AG20443 (cell line): ENCODE measurements at places on chromosomes 1 and 21.
A peak's percentile ranks its signal among the peaks of the same experiment; 100 is the strongest.

GRCh38 chr1:48222501-48223242 lies at the start of gene SLC5A9:
Gene SLC5A9 (plus strand): TSS chr1:48222716. CDS start chr1:48222737, 21 bp downstream.
- DNase-seq = no peak

GRCh38 chr1:42012852-42013251 lies 94.1 kb upstream of the HIVEP3 start:
- no peak for DNase-seq

DNA sequence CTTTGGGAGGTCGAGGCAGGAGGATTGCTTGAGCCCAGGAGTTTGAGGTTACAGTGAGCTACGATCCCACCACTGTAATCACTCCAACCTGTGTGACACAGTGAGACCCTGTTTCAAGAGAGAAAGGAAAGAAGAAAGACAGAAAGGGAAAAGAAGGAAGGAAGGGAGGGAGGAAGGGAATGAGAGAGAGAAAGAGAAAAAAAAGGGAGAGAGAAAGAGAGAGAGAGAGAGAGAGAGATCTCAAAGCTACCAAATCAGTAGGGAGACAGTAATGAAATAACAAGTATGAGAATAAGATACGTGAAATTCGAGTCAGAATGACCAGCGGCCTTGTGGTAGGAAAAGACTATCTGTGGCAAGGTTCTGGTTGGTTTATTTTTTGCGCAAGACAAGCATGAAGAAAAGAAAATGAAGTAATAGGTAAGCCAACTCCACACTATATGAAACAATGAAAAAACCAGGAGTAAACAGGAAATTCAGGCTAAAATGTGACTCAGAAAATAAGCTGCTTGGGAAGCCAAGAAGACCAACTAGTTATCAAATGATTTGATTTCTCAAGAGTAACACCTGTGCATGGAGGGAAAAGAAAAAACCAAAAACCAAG lies 8.9 kb downstream of the MTF1 start:
- DNase-seq = no peak

DNA sequence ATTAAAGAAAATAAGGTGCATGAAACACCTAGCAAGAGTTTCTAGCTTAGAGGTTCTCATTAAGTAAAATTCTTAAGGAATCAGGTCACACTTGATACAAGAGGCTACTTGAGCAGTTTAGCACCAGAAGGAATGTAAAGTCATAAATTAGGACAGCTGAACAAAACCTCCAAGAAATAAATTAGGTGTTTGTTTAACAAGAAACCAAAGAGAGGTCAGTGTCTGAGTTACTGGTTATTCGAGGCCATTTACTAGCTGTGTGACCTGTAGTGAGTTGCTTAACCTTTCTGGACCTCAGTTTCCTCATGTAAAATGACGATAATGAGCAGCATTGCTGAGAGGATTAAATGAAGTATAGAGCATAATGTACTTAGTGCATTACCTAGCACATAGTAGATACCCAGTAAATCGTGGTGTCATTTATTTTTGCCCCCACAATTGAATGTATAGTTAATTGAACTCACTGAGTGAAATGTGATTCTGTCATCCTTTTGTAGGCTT lies 908 bp upstream of the ELK4 start:
- DNase-seq = no peak

DNA sequence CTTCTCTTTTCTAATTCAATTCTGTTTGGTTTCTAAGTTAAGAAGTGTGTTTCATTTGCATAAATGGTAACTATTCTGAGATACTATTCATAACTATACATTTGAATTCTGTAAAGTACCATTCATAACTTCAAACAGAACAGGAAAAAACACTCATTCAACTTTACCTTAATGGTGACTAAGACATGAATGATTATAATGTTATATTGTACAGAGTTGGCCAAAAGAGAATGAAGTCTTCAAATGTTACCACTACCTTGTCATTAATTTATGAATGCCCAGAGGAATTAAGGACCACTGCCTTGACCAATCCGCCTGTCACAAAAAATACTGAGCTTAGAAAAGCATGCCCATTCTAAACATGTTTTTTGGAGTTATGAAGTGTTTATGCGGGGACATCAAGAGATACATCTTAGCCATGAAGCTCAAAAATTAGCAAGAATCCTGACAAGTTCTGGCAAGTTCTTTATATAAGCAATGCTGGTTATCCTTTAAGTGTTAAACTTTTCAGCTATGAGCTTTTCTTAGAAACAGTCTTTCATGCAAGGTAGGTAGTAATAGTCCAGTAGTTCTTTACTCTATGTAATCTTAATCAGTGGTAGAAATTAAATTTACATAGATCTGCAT lies 7.9 kb downstream of the WASF2 start:
- no peak for DNase-seq

DNA sequence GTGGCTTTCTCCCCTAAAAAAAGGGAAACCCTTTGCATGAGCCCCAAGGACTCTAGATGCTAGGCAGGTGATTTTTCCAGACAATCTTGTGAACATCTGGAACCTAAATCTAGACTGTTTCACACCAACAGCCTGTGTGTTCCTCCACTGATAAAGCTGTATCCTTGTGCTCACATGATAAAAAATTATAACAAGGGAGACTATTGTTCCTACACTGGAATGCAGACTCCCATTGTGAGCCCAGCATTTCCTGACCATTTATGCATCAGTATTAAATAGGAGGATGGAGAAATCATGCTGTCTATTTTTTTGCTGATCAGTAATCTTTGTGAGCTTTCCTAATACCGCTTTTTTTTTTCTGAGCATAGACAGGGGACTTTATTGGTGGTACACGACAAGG lies 52.5 kb downstream of the ZNF697 start:
- no peak for DNase-seq

DNA sequence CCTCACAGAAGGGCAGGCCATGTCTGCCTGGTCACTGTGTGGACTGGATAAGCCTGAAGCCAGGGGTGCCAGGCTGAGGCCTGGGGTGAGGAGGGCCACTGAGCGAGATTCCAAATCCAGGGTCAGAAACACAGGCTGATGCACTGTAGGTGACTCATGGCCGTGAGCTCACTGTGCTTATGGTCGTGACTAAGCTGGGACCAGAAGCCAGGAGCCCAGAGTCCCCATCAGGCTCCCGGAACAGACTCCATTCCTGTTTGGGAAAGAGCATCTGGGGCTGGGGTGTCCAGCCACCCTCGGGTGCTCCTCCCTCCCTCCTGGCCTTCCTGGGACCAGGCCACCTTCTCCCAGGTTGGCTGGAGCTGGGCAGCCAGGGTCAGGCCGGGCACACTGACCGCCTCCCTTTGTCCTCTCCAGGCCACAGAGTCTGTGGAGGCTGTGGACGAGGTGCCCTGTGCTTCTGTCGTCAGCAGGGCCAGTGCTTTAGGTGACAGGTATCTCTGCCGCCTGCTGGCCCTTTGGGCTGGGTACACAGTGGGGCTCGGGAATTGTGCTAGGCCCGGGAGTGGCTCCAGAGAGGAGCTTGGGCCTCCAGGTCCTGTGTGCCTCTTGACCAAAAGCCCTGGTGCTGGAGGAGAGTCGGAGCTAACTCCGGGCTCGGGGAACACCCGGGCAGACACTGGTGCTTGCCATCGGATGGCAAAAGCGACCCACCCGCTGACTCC lies 36.7 kb downstream of the AJAP1 start:
- DNase-seq = peak; percentile 72

- no peak for DNase-seq
Measured at GRCh38 chr1:204358605-204359004, 1.1 kb downstream of the PLEKHA6 start.

DNA sequence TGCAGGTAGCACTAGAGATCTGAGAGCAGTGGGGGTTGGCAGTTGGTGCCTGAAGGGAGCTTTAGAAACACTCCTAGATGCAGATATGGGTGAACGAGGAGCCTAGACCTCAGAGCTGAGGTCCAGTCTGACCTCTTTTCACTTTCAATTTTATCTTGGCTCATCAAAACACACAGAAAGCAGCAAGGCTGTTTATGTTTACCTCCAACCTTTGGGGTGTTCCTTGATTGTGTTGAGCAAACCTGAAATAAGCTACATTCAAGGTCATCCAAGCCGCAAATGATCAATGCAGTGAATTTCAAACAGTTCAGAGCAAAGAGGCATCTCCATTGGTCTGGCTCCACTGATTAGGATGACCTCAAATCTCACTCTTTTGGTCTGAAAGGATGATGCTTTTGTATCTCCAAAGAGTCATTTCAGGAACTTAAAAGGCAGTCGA lies 1.3 kb downstream of the LY9 start:
- no peak for DNase-seq

- DNase-seq = no peak
Measured at GRCh38 chr1:200480964-200481363, 71.1 kb upstream of the ZNF281 start.

- DNase-seq = no peak
Measured at GRCh38 chr21:34818662-34819158, 149.9 kb downstream of the CLIC6 start.

GRCh38 chr1:27519331-27520258 lies 29.6 kb upstream of the WASF2 start:
- DNase-seq = no peak
